ENCODE measurements at places on chromosomes 5 and 9.

DNA sequence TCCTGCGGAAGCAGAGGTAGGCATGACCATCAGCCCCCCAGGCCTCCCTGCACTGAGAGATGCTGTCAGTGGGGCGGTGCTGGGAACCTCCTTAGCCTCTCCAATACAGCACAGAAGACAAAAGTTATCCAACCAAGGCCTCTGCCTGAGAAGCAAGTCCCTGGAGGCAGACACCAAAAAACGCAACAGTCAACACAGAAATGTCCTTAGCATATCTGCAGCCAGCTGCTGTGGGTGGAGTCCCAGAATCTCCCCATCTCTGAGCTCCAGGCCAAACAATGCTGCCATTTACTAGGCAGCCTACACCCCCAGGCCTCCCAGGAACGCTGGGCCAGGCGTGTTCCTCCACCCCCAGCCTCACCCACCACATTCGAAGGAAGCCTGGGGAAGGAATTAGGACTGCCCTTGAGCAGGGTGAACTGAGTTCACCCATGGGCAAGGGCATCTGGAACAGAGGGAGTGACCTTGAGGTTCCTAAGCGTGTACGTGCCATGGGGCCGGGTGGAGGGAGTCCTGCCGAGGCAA lies 43.7 kb downstream of the STK10 start:
- peak; percentile 21 for DNase-seq

GRCh38 chr9:122186777-122187470 lies 27.2 kb downstream of the MORN5 start:
- no peak for DNase-seq

DNA sequence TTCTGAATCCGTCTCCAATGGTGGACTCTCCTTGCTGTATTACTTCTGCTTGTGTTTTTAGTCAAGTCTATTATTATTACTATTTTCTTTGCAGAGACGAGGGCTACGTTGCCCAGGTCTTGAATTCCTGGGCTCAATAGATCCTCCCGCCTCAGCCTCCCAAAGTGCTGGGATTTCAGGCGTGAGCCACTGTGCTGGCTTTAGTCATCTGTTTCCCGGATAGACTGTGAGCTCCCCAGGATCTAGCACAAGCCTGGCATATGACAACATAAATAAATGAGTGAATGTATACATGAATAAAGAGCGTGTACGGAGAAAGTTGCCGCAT lies 439 bp upstream of the DDX46 start:
- no peak for DNase-seq

GRCh38 chr5:146588331-146589027 lies 72.5 kb upstream of the GPR151 start:
- peak; percentile 16 for DNase-seq

DNA sequence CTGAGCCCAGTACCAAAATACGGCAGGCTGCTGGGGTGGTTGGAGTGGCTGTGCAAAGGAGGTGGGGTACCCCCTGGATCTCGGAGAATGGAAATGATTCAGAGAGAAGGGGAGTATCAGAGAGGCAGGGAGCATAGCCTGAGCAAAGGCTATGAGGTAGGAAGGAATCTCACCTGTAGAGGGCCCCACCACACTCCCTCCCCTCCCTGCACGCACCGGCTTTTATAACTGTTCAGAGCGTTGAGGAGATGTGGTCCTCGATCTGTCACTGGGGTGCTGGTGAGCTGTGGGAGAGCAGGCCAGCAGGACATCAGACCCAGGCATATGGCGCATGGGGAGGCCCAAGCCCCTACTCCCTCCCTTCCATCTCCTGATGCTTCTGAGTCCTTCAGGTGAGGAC lies 13.2 kb downstream of the PHF19 start:
- DNase-seq, result no peak

GRCh38 chr9:87497604-87498045 lies at the start of gene DAPK1:
Gene DAPK1 (plus strand): TSS chr9:87497867. CDS start chr9:87499078, 1,211 bp downstream.
- DNase-seq, result peak; percentile 8

GRCh38 chr9:127838375-127839078 lies 15.9 kb downstream of the ENG start:
- peak; percentile 97 for DNase-seq

GRCh38 chr9:9257999-9258498 lies 1354.8 kb downstream of the PTPRD start:
- DNase-seq, result no peak

DNA sequence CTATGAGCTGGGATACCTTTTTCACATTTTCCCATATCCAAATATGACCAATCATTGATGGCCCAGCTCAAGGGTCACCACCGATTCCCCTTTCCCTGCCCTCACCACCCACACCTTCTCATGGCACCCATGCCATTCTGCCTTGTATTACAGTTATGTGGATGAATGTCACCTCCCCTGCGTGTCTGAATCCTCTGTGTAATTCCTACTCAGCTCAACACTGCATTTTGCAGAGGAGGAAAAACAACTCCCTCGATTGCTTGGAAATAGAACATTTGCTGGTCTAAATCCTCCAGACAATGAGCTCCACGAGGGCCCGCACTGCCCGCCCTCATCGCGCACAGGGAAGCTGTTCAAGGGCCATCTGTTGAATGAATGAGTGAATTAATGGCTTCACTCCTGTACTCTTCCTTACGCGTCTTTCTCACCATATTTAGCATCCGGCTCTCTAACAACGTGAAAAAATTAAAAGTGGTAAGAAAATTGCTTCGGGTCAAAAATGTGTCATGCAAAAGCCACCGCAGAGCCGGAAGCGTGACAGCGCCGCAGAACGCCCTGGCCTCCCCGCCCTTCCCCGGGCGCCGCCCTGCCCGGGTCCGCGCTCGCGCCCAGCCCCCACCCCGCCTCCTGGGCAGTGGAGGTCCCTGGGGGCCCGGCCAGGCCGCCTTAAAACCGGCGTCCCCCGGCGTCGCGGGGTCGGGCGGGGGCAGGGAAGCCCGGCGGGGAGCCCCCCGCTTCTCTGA lies 704 bp downstream of the SUSD1 start:
- peak; percentile 76 for DNase-seq

DNA sequence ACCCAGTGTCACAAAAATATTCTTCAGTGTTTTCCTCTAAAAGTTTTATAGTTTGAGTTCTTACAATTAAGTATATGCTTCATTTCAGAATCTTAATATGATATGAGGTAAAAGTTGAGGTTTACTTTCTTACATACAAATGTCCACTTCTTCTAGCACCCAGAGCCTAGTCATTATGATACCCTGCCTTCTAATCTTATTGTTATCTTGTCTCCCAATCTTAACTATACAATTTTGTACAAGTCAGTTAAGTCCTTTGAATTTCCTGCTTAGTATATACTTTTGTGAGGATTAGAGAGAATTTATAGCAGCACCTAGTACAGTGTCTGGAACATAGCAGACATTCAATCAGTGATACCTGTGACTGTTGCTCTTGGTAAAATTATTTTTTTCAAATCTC lies 29.3 kb downstream of the RAD50 start:
- DNase-seq, result no peak

DNA sequence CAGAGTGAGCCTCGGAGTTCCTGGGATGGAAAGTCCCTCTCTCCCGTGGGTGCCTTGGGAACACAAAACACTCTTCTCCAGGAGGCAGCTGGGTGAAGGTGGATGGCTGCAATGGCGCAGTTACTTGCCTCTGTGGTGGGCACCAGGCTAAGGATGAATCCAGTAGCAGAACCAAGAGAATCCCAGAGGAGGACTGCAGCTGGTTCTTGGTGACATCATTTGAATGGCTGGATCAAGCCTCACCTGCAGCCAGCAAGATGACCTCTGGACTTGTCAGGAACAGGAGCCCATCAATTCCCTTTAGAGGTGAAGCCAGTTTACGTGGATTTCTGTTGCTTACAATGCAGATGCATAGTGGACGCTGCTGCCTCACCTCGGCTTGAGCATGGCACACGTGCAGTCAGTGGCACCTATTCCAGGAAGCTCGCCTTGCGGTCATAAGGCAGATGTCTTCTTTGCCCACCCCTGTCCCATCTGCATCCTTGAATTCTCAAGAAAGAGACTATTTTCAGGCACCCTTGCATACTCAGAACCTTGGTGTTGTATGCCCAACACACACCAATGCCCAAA lies 34.1 kb upstream of the ADAMTS2 start:
- DNase-seq, result no peak

DNA sequence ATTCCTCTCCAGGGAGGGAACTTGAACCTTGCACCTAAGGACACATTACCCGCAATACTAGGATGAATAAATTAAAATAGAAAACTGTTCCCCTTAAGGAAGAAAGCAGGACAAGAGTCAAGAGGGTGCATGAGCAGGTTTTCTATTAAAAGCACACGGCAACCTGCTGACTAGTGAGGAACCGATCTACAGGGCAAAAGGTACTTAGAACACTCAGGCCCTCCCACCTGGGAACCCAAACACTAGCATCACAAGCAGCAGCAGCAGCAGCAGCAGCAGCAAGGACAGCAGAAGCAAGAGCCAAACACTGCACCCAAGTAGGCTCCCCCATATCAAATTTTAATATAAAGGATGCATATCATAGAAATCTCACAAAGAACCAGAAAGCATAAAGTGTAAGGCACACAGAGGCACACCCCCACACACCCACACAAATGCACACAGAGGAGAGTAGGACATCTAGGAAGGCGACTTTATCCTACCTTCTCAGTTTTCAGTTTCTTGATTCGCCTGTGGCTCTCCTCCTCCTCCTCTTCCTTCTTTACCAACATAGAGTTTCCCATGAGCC lies 2.8 kb downstream of the ZNF608 start:
- no peak for DNase-seq

GRCh38 chr5:25754895-25755294 lies 1110.1 kb upstream of the CDH10 start:
- DNase-seq, result no peak

DNA sequence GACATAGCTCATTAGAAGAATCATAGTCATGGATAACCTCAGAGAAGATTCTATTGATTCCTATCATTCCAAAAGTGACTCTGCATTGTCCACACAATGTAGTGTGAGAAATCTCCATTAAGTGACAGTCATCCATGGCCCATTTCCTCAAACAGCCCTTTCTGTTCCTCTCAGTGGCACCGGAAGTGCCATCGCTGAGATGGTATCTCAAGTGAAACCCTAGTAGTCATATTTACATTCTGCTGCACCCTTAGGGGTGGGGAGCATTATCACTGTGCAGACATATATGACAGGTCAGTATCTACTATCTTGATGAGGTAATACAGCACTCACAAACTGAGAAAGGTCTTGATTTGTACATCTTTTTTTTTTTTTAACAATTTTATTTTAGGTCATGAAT lies 55.4 kb upstream of the MIER3 start:
- no peak for DNase-seq

- DNase-seq, result no peak
Observed at GRCh38 chr9:96523374-96523773, 73.4 kb downstream of the HABP4 start.

DNA sequence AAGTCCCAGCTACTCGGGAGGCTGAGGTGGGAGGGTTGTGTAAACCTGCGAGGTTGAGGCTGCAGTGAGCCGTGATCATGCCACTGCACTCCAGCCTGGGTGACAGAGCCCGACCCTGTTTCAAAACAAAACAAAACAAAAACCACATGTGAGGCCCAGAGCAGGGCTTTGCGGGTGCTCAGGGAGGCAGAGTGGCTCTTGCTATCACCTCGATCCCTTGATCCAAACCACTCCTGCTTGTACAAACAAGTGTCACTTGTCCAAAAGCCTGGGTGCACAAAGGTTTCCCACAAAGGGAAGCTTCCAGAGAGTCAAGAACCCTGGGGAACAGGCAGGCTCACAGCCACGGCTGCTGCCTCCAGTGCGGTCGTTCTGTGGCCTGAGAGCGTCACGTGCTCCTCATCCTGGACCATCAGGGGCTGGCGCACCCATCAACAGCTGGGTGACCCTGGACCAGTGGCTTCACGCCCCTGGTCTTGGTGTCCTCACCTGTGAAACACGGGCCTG lies 162.7 kb downstream of the C9orf50 start:
- DNase-seq, result no peak

DNA sequence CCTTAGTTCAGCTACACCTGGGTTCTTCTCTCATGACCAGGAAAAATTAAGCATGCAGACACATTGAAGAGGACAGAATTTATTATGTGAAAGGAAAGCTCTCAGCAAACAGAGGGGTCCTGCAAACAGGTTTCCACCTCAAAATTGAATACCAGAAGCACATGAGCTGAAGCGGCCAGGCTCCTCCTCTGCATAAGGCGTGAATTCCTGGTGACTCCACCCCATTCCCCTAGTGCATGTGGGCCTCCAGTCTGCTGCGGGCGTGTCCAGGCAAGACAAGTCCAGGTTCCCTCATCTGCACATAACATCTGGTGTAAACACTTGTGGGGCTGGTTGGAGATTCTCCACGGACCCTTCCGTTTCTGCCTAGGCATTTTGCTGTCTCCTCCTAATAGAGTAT lies 1156.4 kb downstream of the FOXD4L5 start:
- no peak for DNase-seq

DNA sequence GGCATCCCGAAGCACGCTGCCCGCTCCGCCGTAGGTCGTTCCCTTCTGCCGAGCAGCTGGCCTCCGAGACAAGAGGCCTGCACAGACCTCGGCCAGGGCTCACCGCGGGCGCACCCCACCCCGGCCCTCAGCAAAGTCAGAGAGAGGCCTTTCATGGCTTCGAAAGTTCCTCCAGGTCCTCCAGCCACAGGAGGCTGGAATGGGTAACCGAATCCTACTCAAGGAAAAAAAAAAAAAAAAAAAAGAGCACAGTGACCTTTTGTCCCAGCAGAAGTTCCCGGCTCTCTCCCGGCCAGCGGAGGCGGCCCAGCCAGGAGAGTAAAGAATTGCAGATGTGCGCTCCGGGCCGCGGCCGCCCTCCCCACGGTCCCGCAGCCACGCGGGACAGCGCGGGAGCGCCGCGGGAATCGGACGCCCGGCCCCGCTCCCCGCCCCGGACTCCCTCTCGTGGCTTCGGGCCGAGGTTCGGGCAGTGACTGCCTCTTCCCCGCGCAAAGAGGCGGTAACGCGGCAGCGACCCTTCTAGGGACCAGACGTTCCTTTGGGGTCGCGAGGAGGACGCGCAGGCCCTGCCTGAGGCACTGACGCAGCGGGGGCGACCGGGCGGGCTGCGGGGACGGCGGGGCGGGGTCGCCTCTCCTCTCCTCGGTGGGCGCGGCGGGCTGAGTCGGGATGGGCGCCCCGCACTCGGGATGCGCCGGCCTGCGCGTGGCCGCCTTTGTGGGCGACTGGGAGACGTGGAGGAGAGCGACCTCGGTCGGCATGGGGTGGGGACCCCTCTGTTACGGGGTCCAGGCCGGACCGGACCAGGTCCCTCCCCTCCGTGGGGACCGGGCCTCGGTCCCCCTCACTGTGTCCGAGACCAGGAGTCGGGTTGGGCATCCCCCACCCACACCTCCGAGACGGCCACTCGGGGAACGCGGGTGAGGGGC lies 754 bp downstream of the GFPT2 start:
- DNase-seq, result peak; percentile 28

- DNase-seq, result no peak
Observed at GRCh38 chr5:128284236-128284635, 200.7 kb downstream of the SLC12A2 start.

- DNase-seq, result peak; percentile 6
Observed at GRCh38 chr5:111099058-111099778, 7.1 kb downstream of the WDR36 start.

- no peak for DNase-seq
Observed at GRCh38 chr5:2024986-2025721, 142.4 kb upstream of the IRX4 start.

All from EH (cell line).